Fibroblast of the aortic adventitia (primary cell): ENCODE measurements at places on chromosomes 7 and 10.

DNA sequence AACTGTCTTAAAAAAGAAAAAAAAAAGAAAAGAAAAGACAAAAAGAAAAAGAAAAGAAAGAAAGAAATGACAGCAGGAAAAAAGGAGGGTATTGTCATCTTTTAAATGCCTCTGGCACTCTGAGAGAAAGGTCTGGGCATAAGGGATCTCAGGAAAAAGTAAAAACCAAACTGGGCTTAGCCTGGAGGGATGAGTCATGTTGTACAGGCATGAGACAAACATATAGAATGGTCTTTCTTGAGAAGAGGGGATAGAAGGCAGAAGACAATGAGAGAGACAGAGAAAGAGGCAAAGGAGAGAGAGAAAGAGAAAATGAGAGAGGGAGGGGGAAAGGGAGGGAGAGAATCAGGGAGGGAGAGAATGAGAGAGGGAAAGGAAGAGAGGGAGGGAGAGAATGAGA is 32.3 kb upstream of the KCNMA1 start:
- DNase-seq = no peak

- DNase-seq = peak; percentile 47
Measured at GRCh38 chr10:132685101-132685891, 100.7 kb downstream of the NKX6-2 start.

- no peak for DNase-seq
Measured at GRCh38 chr7:7858559-7858958, 110.0 kb upstream of the GLCCI1 start.

- no peak for DNase-seq
Measured at GRCh38 chr10:30219971-30220751, 128.9 kb downstream of the MTPAP start.

DNA sequence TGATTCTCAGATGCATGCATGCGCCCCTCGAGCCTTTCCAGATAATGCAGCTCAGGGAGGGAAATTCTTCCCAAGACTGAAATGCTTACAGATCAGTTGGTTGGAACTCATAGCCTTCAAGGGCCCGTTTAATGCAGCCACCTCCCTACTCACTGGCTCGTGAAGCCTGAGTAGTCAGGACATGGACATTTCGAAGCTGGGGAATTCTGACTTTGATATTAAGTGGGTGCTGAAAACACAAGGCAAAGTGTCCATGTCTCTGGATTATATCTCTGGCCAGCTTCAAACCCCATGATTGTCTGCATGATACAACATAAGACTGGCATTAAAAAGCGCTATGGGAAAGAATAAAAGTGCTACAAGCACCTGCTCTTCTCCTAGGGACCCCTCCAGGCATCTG is 207.5 kb downstream of the HERPUD2 start:
- no peak for DNase-seq

DNA sequence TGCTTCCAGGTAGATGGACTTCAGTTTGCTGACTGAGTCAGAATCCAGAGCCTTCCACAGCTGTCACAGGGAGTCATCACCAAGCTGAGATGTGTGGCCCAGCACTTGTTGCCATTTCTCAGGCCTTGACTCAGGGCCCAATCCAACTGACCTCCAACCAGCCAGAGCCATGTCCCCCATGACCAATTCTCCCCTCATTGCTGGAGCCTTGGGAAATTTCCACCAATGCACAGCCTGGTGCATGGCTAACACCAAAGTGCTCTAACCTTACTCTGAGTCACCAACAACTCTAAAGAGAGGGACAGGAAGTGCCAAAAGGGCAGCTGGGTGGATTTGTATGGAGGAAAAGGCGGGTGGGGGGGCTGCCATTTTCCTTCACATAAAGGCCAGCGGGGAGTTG is 13.4 kb upstream of the GLI3 start:
- no peak for DNase-seq

DNA sequence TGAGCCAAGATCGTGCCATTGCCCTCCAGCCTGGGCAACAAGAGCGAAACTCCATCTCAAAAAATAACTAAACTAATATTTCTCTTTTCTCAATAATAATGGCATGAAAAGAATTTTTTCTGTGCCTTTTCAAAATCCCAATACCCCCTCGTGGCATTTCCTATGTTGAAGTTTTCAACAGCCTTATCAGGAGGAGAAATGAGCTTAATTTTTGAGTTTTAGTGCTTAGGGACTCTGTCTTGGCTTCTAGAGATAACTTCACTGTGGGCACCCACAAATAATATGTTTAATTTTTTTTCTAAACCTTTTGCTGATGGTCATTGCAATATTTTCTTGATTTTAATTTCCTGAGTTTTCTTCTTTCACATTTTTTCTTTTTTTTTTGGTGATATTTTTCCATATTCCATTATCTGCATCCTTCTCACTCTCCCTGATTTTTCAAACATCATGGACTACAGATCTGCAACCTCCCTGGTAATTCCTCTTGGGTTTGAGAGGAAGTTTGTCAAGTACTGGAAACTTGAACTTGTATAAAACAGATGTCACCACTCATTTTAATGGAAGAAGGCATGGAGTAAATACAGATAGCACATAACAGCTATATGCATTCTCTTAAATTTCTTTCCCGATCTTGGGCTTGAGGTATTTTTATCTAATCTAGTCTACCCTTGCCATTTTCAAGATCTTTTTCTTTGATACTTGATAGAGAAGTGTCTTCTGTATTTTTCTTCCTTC is 84.0 kb downstream of the KAT6B start:
- no peak for DNase-seq

- DNase-seq = no peak
Measured at GRCh38 chr10:71084061-71084817, 128.1 kb upstream of the UNC5B start.

DNA sequence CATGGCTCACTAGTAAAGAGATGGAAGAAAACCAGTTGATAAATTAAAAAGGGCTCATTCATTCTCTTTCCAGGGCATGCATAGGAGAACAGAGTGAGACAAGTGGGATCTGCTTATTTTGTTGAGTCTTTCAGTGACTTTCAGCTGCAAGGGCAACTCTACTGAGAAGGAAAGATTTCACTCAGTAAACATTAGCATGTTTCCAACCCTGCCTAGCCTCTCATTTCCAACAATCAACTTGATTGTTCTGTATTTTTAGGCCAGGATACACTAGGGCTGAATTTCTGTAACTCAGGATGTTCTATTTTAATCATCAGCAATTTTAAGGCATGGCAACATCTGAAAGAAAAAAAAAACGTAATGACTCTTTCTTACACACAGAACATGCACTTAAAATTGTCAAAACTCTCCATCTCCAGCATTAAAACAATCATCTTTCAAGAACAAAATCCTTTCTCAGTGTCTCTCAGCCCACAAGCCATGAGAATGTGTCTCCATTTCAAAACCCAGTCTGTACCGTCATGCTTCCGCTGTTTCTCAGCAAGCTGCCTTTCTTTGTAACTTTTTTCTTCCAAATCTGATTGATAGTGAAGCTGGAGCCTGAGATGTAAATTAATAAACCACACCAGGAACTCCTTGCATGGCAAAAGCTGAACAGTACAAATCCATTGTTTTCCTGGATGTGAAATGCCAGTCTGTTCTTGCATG is 147.2 kb upstream of the KLF14 start:
- DNase-seq = no peak

GRCh38 chr7:155313096-155313495 is 15.4 kb downstream of the INSIG1 start:
- DNase-seq = no peak

DNA sequence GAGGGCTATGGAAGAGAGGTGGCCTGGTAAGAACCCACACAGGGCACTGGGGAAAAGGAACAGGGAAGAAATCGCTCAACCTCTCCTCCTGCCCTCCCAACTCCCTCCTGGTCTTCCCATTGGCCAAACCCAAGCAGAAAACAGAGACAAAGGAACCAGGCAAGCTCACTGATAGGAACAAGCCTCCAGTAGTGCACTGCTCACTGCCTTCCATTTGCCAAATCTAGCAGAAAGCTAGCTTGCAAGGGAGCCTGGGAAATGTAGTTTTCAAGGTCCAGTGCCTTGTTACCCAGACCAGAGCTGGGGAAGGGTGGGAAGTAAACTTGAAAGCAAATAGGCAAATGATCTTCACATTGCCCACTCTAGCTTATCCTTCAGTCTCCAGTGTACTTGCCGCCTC is 556.1 kb upstream of the AUTS2 start:
- DNase-seq = no peak

GRCh38 chr7:46610746-46611145 is 689.7 kb upstream of the IGFBP3 start:
- DNase-seq = no peak

DNA sequence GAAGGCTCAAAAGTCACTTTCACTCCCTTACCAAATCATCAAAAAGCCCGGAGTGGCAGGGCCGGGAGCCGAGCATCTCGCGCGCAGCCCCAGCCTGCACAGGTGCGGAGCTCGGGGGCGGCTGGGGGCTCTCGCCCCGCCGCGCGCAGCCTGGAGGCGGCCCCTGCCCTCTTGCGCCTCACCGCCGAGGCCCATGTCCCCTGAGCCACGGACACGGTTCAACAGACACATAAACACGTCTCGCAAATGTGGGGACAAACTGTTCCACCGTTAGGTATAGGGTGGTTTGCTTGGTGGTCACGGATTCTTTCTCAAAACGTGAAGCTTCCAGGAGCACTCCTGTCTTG is 700 bp downstream of the GSAP start:
- no peak for DNase-seq

DNA sequence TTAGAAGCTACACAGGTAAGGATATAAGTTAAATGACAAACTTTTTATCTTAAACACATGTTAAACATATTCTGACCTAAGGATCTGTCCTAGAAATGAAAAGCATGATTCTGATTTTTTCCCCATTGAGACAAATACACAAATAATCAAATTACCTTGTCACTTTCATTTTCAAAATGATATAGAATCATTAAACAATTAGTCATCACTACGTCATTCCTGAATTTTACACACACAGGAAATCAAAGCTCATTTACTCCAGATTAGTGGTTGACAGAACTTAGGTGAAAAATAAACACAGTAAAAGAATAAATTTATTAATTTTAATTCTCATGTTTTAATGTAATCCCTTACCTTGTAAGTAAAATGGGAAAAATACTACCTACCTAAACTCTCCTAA is 89.0 kb downstream of the AASS start:
- DNase-seq = no peak

- DNase-seq = peak; percentile 10
Measured at GRCh38 chr10:91907914-91908336, 1.4 kb downstream of the FGFBP3 start.

- no peak for DNase-seq
Measured at GRCh38 chr10:110286841-110287240, 17.9 kb downstream of the SMNDC1 start.

- DNase-seq = peak; percentile 98
Measured at GRCh38 chr10:29811751-29812427, 177.1 kb upstream of the SVIL start.

DNA sequence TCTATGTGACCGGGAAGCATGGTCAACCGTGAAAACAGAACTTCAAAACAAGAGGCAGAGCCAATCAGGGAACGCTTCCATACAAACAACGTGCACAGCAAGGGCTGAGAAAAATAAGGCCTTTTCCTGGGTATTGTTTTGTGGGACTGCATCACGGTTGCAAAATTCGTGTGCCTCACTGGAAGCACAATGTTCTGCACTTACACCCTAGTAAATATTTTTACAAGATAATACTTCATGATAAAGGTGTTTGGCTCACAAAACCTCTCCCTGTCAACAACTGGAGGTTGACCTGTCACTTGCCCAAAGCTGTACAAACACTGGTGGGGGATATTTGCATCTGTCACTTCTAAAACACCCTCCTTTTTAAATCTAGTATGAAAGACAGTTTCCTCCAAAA is 37.0 kb downstream of the KLF6 start:
- DNase-seq = no peak

- peak; percentile 74 for DNase-seq
Measured at GRCh38 chr10:17196045-17196444, 5.4 kb downstream of the TRDMT1 start.

GRCh38 chr7:41431671-41432070 is 271.2 kb downstream of the INHBA start:
- no peak for DNase-seq

GRCh38 chr10:126570621-126571602 is 99.6 kb downstream of the C10orf90 start:
- peak; percentile 44 for DNase-seq

DNA sequence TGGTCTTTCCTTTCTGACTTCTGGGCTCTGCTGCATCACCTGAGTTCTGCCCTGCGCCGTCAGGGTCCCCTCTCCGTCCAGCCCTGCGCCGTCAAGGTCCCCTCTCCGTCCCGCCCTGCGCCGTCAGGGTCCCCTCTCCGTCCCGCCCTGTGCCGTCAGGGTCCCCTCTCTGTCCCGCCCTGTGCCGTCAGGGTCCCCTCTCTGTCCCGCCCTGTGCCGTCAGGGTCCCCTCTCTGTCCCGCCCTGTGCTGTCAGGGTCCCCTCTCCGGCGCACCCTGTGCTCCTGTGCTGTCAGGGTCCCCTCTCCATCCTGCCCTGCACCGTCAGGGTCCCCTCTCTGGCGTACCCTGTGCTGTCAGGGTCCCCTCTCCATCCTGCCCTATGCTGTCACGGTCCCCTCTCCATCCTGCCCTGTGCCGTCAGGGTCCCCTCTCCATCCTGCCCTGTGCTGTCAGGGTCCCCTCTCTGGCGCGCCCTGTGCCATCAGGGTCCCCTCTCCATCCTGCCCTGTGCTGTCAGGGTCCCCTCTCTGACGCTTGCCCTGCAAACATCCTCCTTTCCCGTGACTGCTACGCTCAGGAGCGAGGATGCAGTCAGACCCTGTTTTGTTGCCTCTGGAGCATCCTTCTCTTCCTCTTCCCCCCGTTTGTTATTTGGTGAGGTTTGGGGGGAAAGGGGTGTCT is 66.4 kb downstream of the INPP5A start:
- DNase-seq = no peak

GRCh38 chr7:2393706-2394105 is 9.7 kb upstream of the CHST12 start:
- DNase-seq = peak; percentile 15

DNA sequence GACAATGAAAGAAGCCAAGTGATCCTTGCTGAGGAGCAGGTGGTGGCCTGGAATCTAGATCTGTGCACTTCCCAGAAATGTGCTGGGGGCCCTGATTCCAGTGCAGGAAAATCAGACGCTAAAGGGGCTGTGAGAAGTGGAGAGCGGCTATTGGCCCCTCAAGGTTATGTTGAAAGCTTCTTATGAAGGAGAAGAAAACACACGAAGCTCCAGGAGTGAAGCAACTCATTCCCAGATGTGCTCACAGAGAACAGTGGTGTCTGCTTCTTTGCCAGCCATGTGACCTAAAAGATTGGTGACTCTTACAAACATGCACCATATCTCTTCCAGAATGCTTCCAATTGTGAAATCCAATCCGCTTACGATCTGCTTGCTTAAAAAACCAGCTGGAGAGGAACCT is 679.3 kb upstream of the IGFBP3 start:
- DNase-seq = peak; percentile 73
